ENCODE measurements at places on chromosomes 2 and 18. TPM values are rescaled to one million over a fixed set of nuclear protein-coding genes. Genes with fewer than 3 reads are reported as not detected.

Gene CGREF1
- polyA plus RNA-seq = 7.4 TPM

Gene SETBP1
- 30.9 TPM for polyA plus RNA-seq

Gene CCDC148
- polyA plus RNA-seq = 8.0 TPM

Gene FAM124B
- 2.8 TPM for polyA plus RNA-seq

DNA sequence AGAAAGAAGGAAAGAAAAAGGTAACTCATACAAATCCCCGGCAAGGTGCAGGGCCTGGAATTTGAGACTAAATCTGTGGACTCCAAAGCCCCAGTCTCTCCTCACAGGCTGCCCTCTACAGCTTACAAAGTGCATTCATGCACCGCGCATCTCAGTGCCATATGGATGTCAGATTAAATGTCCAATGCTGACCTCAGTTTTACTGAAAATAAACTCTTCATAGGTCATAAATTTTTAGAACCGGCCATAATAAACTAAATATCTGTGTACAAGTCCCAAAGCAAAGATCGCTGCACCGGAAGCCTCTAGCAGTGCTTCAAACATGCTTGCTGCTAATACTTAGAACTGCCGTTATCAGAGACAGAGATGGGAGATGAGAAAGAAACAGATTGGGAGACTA, 17.7 kb downstream of the ST6GAL2 start:
- DNase-seq = peak; percentile 42

- no peak for DNase-seq
Measured at GRCh38 chr2:105243961-105244360, 2.4 kb downstream of the GPR45 start.

GRCh38 chr2:207867056-207867455, 97.3 kb upstream of the FZD5 start:
- no peak for DNase-seq

DNA sequence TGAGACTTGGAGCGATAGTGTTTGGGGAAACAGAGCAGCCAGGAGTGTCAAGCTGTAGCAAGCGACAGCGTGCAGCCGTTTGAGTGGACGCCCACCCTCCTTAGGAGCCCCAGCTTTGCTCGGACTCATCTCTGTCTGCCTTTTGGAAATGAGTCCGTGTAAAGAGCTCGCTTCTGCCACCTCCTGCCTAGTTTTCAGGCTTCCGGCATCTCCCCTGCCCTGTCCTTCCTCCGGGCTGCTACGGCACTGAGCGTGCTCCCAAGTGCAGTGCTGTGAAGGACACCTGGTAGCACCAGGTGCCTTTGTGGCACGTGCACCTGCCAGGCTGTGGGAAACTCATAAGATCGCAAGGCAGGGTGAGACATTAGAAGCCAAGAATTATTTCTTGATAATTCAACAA, 117.1 kb downstream of the RNF144A start:
- no peak for DNase-seq

DNA sequence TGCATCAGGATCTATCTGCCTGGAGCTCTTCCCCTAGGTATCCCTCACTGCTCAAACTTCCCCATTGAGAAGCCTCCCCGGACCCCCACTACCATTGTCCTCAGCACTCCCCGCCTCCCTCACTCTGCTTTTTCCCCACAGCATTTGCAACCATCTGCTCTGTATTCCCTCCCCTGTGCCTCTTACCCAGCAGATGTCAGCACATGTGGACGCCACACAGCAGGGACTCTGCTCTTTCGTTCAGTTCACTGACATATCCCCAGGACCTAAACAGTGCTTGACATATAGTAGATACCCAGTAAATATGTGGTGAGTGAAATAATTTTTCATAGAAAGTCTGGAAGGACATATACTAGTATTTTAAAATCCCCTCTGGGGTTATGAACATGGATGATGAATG, 101.1 kb downstream of the TMEM247 start:
- no peak for DNase-seq

GRCh38 chr2:205776139-205776538, 93.8 kb downstream of the NRP2 start:
- DNase-seq = no peak

GRCh38 chr18:49886891-49887764, 73.8 kb upstream of the ACAA2 start:
- DNase-seq = no peak

DNA sequence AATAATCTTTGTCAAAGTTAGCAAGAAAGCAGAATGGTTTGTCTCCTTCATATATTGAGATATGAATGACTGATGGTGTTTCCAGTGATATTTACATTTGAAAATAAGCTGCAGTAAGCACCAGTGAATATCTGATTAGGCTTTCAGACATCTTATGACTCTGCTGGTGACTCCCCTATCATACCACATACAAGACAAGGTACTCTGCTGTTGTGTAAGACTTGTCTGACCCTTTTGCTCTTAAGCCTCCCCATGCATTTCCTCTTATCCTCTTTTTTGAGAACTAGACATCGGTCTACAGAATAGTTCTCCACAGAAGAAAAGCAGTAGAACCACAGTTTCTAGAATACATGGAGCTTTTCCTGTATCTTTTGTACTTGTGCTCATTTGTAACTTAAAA, 9.3 kb downstream of the POLI start:
- DNase-seq = no peak

DNA sequence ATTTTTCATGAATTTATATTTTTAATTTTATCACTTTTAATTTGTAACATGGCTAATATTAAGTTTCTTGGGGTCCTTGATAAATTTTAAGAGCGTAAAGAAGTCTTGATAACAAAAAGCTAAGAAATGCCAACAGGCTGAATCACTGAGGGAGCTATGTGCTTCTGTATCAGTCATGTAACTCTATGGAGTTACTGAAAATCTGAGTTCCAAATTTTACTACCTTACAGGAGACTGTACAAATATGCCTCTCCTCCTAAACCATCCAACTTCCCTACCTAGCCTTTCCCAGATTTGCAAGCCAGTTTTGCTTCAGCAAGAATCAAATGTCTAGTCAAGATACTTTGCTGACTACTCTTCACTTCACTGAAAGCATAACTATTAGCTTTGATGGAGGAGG, 35.7 kb downstream of the FEZ2 start:
- no peak for DNase-seq

DNA sequence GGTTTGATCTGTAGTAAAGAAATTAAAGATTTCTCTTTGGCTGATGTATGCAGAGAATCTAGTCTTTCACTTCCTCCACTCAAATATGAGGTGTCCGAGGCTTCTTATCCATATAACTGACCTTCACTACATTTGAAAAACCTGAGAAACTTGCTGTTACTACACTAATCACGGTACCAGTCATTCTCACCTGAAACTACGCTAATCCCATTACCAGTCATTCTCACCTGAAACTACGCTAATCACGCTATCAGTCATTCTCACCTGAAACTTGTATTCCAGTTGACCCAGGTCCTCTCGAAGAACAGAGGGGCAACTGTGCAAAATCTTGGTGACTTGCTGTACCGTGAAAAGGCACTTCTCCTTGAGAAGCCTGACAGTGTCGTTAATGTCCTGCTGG, 5.1 kb downstream of the MTERF4 start:
- DNase-seq = no peak

All from renal cortex interstitium (tissue), 15 donors.